Breast epithelium (tissue), 4 donors: ENCODE measurements at places on chromosomes 5 and 9.
A peak's percentile ranks its signal among the peaks of the same experiment; 100 is the strongest.

DNA sequence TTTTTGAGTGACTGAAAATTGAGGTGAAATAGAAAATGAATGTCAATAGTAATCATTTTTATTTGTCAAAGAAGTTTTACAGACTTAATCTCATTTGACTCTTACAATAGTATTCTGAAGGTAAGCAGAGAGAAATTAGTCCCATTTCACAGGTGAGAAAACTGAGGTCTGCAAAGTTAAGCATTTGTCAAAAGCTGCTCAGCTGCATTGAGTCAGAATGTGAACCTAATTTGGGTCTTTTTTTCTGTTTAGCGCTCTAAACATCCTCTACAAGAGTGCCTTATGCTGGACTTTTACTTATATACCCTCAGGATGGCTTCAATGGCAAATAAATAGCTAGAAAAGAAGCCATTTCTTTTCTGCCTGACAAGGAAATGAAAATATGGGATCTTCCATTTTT is 135.7 kb downstream of the RASGRF2 start:
- DNase-seq: no peak

DNA sequence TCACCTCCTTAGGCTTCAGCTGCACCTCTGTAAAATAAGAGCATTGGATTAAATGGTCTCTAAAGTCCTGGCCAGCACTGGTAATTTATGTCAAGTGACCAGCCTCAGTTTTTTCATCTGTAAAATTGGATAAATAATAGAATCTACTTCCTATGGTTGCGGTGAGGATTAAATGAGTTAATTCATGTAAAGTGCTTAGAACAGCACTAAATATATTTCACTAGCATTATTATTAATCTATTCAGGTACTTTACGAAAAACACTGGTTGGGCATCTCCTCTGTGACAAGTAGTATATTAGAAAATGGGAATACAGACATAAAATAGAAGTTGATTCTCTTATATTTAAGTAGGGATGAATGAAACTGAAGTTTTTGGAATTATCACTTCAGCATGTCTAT is 13.8 kb upstream of the TMEM245 start:
- no peak for DNase-seq

DNA sequence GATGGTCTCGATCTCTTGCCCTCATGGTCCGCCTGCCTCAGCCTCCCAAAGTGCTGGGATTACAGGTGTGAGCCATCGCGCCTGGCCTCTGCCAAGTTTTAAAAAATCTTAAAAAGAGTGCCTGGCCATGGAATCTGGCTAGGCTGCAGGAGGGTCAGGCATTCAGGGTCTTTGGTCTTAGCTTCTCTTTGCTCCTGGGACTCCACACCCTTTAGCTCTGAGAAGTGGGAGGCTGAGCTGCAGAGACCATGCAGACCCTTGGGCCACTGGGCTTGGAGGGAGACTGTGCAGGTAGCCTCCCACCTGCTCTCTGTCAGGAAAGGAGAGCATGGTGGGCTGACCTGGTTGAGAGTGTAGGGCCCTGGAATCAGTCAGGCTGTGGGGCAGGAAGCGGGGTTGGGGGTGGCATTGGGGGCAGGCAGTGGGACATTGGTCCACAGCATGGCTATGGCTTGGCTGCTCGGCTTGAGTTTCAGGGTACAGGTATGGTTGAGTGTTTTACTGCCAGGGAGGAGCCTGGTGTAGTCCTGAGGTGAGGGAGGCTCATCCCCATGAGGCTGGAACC is 20.8 kb downstream of the PHF2 start:
- no peak for DNase-seq

- no peak for DNase-seq
Observed at GRCh38 chr9:92740009-92740408, 24.6 kb downstream of the BICD2 start.

DNA sequence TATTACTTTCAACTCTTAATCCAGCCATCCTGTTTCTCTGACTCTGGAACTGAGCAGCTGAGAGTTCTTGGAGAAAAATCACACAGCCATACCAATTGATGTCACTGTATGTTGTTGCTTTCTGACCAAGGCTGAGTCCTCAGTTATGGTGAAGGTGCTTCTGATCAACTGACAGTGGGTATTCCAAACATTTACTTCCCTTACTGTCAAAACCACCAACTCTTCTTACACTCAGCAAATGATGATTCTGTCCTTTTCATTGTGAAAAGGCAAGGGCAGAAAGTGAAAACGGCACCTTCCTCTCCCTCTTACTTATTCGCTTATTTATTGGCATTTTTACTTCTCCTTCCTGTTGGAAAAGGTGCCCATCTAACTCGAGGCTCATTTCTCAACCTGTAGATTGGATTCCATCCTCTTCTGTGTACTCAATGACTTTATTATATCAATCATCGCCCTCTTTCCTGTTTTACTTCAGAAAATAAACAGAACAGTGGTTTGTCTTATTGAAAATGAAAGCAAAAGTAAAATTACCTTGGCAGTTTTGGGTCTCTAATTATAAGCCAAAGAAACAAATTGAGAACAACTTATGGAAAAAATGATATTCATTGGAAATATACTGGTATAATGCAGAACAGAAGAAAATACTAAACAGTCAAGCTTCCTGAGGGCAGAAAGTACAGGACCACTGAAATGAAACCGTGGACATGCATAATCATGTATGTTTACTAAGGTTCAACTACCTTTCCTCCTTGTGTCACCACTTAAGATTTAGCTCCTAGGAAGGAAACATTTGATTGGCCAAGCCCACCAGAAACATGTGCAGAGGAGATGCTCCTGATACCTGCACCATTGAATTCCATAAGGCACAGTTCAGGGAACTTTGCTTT is 104.5 kb upstream of the CHD1 start:
- DNase-seq: no peak

DNA sequence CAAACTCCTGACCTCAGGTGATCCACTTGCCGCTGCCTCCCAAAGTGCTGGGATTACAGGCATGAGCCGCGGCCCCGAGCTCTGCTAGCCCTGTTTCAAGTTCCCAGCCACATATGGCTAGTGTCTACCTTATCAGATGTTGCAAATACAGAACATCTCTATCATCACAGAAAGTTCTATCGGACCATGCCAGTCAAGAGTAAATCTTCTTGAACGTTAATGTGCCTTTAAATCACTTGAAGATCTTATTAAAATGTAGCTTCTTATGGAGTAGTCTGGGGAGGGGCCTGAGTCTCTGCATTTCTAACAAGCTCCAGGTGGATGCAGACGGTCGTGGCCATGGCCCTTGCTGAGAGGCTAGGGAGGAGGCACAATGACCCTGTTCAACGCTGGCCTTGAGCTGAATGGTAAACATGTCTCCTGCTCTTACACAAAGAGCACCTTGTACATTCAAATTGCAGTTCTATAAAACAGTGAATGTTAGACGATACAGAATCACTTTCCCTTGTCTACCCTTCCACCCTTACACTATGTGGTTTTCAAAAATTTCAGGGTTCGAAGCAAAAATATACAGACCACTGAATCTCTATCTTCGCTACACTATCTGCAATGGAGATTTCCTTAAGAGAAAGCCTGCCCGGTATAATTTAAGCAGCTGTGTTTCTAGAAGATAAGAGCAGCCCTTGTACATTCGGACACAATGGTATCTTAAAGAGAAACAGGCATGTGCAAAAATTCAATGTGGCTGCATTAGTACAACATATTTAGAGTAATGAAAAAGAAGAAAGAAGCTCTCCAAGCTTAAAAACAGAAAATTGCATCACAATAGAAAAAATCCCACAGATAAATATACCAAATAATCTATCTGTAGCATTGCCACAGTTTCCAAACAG is 114.1 kb downstream of the FRMD3 start:
- no peak for DNase-seq

DNA sequence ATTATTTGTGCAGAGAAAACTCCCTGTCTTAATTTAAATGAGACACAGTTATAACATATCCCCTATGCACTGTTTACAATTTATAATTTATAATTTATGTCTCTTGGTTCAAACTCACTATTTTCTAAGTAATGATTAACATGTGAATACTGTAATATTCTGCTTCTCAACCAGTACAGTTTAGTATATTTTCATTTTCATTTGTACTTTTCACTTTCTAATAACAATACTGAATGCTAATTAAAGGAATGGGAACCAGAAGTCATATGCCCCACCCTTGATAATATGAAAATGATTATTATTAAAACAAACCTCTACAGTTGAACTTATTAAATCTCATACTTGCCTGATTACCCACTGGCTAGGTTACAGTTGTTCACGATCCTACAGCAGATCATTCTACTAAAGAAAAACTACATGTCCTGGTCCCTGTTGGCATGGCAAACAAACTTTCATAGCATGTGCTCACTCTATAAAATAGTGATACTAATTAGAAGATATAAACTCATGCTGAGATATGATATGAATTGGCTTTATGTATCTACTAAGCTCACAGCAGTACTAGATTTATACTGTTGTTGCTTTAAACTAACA is 66.4 kb downstream of the POU5F2 start:
- DNase-seq: no peak

GRCh38 chr9:88537761-88538091 is 2.7 kb downstream of the NXNL2 start:
- DNase-seq: peak; percentile 56

DNA sequence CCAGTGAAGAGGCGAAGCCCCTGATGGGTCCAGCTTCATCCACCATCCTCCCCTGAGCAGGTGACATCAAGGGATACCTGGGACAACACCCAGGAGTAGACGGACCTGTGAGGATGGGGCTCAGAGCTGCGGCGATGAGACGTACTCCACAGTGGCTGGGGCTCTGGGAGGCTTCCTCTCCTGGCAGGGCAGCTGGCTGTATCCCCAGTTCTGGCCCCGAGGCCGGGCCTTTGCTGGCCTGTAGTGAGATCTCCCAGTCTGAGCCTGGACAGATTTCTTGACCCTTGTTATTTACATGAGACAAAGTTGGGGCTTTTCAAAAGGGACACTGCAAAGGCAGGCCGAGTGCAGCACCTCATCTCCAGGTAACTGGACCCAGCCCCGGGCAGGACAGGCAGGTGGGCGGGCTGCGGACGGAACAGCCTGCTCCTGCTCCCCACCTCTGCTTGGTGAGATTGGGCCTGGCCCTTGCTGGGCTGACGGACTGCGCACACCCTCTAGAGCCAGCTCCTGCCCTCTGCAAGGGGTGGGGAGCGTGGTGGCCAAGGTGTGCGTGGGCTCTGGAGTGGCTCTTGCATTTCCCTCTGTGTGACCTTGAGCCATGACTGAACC is 23.1 kb downstream of the IER5L start:
- no peak for DNase-seq

GRCh38 chr5:74409166-74409706 is 231.3 kb downstream of the ENC1 start:
- DNase-seq: no peak

GRCh38 chr9:124458441-124458840 is 8.2 kb downstream of the ADGRD2 start:
- no peak for DNase-seq

DNA sequence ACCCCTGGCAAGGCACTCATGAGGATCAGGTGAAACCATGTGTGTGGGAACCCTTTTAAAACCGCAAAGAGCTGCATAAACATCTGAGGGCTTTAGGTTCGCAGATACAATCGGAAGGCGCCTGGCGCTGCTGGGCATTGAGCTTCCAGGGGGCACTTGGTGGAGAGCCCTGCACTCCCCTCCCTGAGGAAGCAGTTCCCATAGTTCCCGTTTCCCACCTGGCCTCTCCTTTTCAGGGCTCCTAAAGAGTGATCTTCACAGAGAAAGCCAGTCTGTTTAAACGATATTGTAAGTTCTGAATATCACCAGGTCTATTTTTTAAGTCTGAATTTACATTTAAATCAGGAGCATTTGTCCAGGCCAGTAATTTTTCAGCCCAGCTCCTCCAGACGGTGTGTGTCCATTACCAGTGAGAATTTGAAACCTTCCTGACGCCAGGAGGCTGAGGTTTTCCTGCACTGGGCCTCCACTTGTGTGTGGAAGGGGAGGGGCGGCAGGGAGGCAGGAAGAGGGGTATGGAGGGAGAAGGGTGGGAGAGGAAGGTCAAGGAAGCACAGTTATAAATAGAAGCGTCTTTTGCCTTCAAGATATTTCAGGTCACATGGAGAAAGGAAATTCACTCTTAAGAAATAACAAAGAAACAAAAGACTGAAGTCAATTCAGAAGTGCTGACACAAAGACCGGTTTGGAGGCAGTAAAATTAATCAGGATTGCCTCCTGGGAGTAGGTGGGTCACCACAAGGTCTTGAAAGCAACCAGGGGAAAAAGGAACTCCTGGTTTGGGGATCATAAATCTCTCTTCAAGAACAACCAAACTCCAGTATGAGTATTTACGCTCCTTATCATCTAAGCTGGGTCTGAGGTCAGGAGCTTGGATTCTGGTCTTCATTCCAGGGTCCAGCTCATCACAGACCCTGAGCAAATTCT is 14.3 kb upstream of the MGAT1 start:
- no peak for DNase-seq

GRCh38 chr5:159096924-159097783 is 2.6 kb downstream of the EBF1 start:
- DNase-seq: no peak

DNA sequence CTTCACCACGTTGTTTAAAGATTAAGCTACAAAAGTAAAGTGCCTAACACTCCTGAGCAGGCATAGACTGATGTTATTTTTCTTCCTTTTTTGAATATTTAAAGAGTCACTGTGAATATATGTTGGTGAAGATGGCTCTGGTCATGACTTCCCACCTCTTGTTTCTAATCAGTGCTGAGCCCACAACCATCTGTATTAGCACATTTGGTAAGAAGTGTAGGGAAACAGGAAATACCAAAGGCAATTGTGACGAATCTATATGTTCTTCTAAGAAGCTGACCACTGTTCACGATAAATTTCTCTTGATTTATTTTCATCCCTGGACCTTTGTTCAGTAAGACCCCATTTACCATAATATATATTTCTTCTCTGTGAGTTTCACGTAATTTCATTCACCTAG is 108.3 kb upstream of the PCA3 start:
- no peak for DNase-seq

- no peak for DNase-seq
Observed at GRCh38 chr5:122129306-122129705, at the start of gene ZNF474. Gene ZNF474 (plus strand): TSS chr5:122129546. CDS start chr5:122151991, 22,445 bp downstream.

DNA sequence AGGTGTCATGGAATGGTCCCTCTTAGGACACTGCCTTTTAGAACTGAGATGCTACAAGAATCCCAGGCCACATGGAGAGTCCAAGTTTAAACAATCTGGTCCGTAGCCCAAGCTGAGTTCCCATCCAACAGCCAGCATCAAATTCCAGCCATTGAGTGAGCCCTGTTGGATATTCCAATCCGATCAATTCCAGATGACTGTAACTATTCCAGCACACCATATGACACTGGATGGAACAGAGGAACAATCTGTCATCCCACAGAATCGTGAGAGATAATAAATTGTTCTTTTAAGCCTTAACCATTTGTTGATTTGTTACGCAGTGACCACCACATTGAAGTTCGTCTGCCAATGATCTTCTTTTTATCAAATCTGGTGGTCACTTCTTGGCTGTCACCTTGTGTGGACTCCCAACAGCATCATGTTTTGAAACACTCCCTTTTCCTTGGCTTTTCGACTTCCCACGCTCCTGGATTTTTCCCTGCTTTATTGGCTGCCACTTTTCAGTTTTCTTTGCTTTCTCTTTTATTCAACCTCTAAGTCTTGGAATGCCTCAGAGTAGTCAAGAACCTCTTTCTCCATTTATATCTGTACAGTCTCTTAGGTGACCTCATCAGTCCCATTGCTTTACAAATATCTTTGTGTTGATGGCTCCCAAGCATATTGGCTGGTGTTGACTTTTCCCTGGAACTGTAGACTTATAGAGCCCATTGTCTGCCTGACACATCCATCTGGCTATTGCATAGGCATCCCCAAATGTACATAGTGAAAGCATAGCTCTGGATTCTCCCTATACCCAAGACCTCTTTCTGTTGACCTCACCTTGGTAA is 46.1 kb downstream of the TNFSF15 start:
- DNase-seq: no peak

GRCh38 chr5:14830210-14831005 is 41.2 kb downstream of the ANKH start:
- DNase-seq: no peak

- no peak for DNase-seq
Observed at GRCh38 chr9:8907868-8908267, 1108.3 kb upstream of the DMAC1 start.
